ENCODE measurements at places on chromosomes 7 and 10.
A peak's percentile ranks its signal among the peaks of the same experiment; 100 is the strongest.

GRCh38 chr7:64639267-64640001 is 26.5 kb upstream of the ZNF107 start:
- no peak for DNase-seq

DNA sequence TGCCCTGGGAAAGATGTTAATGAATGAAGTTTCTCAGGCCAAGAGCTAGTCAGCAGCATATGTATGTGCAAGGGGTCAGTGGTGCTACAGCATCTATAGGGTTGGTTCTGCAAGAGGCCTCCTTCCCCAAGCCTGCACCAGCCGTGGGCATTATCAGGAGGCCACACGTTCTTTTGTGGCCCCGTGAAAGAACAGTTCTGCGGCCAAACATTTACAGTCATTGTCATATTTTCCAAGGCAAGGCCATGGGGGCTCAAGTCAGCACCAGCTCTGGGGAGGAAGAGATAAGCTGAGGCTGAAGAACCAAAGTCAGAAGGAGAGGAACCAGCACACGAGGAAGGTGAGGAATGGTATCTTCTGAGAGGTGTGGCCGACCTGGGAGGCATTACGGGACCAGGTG is 54.4 kb upstream of the TMEM72 start:
- no peak for DNase-seq

- no peak for DNase-seq
Measured at GRCh38 chr10:8051109-8051821, 3.2 kb upstream of the GATA3 start.

DNA sequence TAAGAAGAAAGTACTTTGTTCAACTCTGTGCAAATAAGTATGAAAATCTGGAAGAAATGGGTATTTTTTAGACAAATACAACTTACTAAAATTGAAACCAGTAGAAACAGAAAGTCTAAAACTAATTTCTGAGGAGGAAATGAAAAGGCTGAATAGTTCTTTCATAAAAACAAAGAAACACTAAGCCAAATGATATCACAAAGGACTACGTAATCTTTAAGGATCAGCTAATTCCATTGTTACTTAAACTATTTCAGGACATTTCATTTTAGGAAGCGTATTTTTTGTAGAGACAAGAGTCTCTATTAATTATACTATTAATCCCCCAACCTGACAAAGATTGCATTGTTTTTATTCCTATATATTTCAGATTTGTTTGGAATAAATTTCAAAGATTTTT is 11.2 kb upstream of the CCSER2 start:
- no peak for DNase-seq

DNA sequence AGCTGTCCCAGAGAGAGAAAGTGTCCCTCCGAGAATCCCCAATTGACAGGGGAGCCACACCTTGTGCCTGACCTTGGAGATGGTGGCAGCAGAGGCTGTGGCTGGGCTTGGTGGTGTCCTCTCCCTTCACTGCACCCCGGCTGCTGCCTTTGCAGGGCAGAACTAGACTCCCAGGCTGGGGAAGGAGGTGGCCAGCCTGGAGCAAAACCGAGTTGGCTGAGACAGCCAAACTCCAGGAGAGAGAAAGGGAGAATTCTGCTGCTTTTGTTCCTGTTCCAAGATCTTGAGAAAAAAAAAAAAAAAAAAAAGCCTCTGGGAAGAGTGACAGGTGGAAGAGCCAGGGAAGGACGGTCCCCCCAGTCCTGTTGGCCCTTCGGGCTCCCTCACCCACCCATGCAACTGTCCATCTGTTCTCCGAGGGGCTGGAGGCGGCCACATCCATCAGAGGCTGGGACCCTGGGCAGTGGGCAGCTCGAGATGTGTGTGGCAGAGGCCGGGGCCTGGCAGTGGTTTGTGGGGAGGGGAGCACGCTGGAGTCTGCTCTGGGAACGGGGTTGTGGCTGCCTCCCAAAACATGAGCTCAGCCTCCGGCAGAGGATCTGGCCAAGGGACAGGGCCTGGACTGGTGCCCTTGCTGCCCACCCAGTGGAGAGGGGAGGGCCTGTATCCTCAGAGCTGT is 35.5 kb downstream of the CLIP2 start:
- no peak for DNase-seq

GRCh38 chr10:101273741-101274140 is 44.5 kb upstream of the LBX1 start:
- DNase-seq = no peak

DNA sequence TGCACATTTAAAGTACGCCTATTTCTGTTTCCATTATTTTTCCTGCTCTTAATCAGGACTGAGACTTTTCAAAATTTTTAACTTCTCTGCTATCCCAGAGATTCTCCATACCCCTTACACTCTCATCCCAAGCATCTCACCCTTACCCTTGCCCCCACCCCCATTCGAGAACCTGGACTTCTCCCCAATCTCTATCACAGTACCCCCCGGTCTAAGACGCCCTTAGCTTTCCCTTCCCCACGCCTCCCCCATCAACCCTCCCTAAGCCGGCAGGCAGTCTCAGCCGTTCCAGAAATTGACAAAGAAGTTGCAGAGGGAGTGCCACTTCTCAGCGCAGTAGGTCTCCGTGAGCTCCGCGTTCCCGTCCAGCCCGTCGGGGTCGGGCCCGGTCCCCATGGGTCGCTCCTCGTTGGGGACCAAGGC is 1.4 kb downstream of the FGFBP3 start:
- DNase-seq = no peak

GRCh38 chr7:143257501-143257900 is 5.7 kb upstream of the GSTK1 start:
- DNase-seq = no peak

DNA sequence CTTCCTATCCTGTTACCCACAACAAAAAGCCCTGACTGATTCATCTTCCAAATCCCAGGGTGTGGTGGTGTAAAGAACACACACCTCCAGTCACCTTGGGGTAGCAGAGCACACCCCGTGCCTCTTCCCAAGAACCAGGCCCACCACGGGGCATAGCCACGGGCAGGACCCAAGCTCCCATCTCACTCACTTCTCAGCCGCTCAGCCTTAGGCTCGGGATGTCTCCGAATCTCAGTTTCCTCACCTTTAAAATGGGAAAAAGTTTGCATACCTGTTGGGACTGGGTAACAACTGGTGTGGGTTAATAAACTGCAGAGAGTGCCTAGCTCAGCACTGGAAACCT is 139.0 kb downstream of the FGFR2 start:
- no peak for DNase-seq

DNA sequence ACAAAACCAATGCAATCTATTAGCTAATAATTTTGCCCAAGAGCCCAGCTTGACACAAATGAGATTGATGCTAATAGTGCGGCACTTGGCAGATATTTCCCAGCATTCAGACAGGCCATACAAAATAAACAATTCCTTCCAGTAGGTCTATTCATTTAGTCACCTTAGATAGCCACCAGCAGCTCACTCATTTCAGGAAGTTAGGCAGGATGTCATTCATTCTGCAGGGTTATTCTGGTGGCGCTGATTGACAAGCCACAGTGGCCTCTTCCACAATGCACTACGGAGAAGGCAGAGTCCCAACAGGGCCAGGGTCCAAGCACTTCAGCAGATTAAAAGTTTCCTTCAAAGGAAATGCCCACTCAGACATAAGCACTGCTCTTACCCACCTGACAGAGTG is 55.8 kb downstream of the PIK3AP1 start:
- DNase-seq = no peak

GRCh38 chr7:98795741-98796493 is 73.9 kb downstream of the TMEM130 start:
- no peak for DNase-seq

DNA sequence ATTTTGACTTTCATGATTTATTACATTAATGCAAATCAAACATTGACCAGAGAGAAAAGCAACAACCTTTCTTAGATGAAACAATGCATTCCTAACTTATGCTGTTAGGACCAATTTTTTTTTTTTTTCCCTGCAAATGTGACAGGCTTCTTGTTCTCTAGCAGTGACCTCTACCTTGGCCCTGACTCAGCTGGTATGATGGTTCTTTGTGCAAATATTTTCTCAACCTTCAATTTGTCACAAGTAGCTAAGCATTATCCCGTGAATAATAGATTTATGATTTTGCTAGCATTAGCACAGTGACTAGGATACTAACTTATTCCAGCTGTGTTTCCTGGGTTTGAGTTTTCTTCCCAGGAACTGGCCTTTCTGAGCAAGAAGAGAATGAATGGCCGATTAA is 64.9 kb downstream of the PPP1R9A start:
- no peak for DNase-seq

- no peak for DNase-seq
Measured at GRCh38 chr10:31345886-31346285, 26.9 kb downstream of the ZEB1 start.

DNA sequence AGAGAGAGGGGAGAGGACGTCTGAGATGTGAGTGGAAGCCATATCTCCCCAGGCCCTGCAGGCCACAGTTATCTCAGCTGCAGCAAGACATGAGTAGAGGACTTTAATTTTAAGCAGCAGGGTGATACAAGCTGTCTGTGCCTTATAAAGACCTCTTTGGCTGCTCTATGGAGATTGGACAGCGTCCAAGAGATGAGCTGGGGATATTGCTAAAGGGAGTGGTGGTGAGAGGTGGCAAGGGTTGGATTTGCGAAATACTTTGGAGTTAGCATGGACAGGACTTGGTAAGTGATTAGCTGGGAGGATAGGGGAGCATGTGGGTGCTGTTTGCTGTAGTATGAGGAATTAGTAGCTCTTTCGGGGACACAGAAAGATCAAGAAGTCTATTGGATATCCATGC is 191.8 kb downstream of the CACNB2 start:
- DNase-seq = no peak

DNA sequence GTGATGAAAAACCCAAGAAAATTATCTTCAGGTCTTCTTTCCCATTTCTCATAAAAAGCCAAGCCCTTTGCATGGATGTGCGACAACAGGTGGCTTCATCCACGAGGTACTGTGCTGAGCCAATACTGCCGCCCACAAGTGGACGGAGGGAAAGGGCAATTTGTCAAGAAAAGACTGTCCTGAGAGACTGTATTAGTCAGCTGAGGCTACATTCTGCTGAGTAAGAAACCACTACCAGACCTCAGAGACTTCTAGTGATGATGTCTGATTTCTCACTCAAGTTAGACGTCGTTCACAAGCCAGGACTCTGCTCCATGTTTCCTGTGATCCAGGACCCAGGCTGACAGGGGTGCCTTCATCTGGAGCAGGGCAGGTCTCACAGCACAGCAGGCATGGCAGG is 171.5 kb upstream of the CDCA7L start:
- DNase-seq = no peak

DNA sequence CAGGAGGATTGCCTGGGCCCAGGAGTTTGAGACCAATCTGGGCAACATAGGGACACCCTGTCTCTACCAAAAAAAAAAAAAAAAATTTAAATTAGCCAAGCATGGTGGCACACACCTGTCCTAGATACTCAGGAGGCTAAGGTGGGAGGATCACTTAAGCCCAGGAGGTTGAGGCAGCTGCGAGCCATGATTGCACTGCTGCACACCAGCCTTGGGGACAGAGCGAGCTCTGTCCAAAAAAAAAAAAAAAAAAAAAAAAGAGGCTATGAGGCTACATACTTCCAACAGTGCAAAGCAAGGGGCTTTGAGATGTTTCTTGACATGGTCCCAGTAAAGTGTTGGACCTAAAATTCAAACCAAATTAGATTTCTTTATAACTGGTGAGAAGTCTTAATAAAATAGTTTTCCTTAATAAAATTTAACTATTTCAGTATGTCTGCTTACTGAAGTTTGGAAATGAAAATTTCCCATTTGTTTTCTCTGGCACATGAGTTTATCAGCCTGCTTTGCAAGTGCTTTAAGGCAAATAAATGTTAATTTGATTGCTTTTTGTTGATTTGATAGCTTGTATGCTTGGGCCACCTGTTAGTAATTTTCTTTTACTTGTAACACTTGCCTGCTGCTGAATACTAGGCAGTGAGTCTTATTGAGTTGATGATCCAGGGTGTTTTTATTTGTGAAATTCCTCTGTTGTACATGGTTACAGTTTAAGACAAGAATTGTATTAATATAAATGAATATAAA is 16.1 kb downstream of the CALU start:
- DNase-seq = no peak

GRCh38 chr10:70562036-70562755 is 40.3 kb downstream of the PRF1 start:
- no peak for DNase-seq

DNA sequence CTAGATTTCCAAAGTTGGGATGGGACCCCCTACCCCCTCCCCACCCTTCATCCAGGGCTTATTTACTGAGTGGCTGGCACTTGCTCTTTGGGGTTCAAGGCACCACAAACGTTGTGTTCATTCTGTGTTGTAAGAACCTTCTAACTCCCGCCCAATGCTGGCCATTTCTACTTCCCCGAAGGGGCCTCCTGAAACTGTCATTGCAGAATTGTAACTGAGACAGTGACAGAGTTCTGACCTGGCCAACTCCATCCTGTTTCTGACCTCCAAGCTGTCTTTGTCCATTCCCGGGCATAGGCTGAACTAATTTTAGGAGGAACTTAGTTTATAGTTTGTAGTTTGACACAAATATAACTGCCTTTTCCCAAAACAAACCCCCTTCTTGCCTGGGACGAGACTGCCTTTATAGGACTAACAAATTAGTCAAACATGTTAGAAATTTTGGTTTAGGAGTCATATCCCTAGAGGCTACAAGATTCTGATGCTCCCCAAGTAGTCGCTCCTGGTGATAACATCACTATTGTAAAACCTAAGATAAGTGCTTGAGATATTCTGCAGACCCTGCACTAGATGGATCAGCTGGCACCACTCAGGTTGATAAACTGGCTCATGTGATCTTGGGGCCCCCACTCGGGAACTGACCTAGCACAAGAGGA is 34.8 kb upstream of the ZMIZ2 start:
- DNase-seq = no peak

DNA sequence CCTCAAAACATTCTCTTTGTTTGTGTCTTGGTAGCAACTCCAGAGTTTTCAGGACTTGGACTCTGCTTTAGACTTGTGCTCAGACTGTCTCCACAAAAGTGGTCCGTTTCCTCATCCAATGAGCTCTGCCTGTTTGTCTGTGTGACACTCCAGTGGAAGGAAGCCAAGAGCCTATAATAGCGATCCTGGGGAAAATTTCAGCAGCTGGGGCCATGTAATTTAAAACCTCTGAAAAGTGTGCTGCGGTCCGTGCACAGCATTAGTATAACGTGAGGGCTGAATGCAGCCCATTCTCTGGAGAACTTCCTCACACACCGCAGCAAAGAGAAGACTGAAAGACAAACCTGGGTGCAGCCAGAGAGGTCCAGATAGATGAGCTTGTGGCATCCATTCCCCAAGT is at the start of gene LRRC17:
LRRC17 (plus strand) TSS at position 259 of the 400 bp plus-strand sequence. CDS start 20,914 bp downstream, outside the sequence.
- DNase-seq = no peak

DNA sequence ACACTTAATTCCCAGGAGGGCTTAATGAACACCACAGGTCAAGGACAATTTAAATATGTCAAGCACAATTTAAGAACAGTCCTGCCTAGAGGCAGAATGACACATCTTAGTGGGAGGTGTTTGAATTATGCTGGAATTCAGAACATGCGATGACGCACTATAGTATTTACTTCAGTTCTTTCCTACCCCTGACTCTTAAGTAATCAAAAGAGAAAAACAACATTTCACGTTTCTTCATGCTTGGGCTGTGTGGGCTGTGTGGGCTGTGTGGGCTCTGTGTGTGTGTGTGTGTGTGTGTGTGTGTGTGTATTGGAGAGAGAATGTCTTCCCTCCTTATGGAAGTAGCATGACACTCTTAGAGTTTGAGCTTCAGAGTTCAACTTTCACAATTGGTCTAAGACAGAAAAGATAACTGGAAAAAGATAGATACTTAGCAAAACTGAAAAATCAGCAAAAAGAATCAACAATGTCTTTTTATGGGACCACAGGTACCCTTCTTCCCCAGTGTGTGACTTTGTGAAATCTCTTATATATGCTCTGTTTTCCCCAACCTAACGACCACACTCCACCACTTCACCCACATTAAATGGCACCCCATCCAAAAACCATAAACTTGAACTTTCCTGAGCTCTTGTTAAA is 33.7 kb upstream of the CABCOCO1 start:
- DNase-seq = peak; percentile 92
